CD4-positive, alpha-beta T cell treated with Interleukin-4 for 4 hours (primary cell): ENCODE measurements at places on chromosomes 5 and 9.

- no peak for DNase-seq
These were observed 466.9 kb upstream of the ARRDC3 start for GRCh38 chr5:91850031-91850430.

DNA sequence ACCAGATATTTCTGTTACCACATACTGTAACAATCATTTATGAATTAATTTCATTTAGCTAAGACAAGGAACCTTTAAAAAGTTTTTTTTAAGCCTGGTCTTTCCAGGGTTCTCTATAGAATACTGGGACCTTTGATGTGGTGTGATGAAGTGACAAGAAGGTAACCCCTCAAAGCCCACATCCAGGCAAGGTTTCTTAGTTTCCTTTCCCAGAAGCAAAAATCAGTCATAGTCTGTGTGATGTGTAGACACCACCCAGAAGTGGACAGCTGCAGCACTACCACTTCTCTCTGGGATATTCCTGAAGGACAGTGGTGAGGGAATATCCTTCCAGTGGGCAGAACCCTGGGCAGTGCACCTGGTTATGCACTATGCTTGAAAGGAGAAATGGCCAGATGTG is 115.6 kb downstream of the TTC39B start:
- peak; percentile 8 for DNase-seq

DNA sequence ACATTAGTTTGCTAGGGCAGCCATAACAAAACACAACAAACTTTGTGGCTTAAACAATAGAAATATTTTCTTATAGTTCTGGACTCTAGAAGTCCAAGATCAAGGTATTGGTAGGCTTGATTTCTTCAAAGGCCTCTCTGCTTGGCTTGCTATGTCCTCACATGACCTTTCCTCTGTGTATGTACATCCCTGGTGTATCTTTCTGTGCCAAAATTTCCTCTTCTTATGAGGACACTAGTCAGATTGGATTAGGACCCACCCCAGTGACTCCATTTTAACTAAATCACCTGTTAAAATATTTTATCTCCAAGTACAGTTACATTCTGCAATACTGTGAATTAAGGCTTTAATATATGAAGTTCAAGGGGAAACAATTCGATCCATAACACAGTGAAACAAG is 168.9 kb upstream of the CCNH start:
- DNase-seq, result no peak

DNA sequence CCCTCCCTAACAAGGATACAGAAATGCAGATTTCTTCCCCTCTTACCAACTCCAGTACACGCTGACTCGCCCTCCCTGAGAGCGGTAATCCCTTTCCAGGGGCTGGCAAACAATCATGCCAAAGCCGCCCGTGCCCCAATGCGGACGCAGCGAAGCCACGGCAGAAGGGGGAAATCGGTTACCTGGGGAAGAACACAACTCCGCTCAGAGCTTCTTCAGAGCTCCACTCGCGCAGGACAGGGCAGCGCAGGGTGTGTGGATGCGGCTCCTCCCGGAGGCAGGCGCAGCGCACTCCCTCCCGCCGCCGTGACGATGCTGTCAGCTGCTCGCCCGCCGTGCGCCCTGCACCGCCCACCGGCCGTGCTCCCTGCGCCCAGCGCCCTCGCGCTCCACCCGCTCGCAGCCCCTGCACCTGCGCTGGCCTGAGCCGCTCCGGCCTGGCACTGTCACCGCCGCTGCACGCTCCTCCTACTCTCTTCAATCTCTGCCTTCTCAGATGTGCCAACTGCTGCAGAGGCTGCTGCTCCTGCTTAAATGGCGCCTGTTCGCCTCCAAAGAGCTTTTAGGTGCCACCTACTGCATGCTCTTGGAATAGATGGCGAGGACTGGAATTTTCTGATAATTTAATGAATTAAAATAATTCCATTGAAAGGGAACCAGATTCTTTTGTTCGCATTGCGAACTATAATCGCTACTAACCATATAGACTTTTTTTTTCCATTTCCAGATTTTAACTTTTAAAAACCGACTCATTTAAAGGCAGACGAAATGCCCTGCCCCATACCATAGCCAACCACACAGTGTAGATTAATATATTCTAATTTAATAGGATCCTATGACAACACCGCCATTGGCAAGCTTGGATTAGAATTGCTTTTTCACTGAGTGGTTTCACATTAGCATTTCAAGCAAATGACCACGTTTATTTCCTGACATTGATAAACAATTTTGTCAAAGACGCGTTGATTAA is at the start of gene DIRAS2:
DIRAS2 (minus strand) TSS at position 255 of the 970 bp plus-strand sequence. CDS start 28,997 bp downstream, outside the sequence.
- no peak for DNase-seq

DNA sequence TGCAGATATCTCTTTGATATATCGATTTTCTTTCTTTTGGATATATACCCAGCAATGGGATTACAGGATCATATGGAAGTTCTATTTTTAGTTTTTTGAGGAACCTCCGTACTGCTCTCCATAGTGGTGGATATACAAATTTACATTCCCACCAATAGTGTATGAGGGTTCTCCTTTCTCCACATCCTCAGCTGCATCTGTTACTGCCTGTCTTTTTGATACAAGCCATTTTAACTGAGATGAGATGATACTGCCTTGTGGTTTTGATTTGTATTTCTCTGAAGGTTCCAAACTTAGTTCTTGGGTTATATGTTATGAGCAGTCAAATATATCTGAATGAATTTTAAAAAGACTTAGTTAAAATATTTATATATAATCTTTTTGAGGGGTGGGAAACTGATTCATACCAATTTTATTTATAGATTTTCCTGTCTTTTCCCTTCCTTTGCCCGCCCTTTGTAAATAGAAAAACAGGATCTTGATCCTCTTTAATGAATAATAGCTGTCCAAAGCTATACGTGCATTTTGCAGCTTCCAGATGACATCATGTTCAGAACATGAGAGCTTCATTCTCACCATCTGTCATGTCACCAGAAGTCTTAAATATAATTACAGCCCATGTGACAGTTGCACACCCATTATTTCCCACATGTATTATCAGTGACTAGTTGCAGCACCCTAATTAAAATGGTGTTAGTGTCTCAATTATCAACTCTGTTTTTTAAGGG is 6.2 kb upstream of the ARHGEF28 start:
- DNase-seq, result no peak

DNA sequence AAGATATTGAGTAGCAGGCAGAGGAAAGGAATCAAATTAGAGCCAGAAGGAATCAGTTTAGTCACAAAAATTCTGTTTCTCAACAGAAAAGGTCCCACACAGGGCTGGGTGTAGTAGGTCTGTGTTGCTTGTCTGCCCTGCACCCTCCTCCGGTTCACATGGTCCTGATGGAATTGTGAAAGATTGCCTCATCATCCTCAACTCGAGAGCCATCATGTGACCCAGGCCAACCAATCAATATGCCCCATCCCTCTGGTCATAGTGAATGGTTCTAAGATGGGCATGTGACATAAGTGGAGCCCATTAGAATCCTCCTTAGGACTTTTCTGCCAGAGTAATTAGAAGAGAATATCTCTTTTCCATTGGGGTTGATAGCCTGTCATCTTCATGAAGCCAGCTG is 56.7 kb upstream of the RAD23B start:
- DNase-seq, result no peak

GRCh38 chr5:172299916-172300439 is 16.4 kb upstream of the UBTD2 start:
- DNase-seq, result no peak

DNA sequence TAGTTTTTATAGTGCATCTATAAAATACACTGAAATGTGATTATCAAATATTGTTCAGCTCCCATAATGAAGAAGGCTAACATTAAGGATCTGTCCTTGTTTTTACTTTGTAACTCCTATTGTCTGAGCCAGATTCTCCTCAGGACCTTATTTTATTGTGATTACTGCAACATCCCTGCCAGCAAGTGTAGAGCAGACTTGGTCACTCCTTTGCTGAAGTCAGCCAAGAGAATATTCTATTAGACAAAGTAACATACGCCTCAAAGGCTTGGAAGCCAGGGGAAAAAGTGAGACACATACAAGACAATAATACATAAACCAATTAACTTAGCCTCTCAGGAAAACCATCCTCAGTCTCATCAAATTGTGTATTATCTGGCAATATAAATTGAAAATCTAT is 269.6 kb downstream of the ARL15 start:
- DNase-seq, result no peak

DNA sequence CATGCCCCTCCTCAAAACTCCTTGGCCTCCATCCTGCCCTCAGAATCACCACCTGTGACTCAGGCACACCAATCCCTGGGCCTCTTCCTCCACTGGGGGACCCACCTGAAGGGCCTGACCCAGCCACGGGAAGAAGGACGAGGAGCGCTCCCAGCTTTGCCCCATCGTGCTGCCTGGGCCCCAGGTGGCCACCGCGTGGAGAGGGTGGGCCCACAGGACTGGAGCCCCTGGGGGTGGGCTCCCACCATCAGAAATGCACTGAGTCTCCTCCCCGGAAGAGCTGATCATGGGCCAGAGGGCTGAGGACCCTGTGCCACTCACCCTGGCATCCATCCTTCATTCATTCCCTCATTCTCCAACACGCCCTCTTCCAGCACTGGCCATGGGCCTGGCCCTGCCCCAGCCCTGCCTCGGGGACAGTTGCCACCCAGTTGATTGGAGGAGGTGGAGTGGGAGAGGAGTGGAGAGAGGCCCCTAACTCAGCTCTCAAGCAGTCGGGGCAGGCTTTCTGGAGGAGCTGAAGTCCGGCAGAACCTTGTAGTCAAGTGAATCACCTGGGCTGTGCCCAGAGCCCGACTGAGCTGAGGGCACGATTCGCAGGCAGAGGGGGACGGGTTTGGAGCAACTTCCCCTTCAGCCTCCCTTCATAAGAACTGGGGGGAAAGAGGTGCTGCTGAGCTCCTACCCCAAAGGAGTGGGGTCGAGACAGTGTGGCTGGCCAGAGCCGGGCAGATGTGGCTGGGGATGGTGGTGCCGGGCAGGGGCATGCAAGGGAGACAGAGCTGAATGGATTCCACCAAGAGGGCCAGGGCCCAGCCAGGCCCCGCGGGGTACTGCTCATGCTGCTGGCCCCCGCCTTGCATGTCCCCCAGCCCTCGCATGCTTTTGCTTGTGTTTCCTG is 29.6 kb downstream of the DNM1 start:
- no peak for DNase-seq

GRCh38 chr9:134899818-134900217 is 17.9 kb downstream of the FCN1 start:
- DNase-seq, result no peak

- DNase-seq, result no peak
These were observed 429.5 kb downstream of the EBF1 start for GRCh38 chr5:158670201-158670600.

GRCh38 chr9:126421567-126422428 is 95.2 kb downstream of the MVB12B start:
- no peak for DNase-seq

DNA sequence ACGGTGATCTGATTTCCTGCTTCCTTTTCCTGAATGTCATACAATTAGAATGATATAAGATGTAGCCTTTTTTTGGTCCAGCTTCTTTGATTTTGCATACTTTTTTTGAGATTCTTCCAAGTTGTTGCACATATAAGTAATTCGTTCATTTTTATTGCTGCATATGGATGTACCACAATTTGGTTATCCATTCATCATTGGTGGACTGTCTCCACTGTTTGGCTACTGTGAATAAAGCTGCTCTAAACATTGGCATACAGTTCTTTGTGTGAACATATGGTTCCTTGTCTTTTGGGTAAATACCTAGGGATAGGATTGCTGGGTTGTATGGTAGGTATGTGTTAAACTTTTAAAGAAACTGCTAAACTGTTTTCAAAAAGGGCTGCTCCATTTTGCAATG is 52.6 kb downstream of the OR1J1 start:
- no peak for DNase-seq

DNA sequence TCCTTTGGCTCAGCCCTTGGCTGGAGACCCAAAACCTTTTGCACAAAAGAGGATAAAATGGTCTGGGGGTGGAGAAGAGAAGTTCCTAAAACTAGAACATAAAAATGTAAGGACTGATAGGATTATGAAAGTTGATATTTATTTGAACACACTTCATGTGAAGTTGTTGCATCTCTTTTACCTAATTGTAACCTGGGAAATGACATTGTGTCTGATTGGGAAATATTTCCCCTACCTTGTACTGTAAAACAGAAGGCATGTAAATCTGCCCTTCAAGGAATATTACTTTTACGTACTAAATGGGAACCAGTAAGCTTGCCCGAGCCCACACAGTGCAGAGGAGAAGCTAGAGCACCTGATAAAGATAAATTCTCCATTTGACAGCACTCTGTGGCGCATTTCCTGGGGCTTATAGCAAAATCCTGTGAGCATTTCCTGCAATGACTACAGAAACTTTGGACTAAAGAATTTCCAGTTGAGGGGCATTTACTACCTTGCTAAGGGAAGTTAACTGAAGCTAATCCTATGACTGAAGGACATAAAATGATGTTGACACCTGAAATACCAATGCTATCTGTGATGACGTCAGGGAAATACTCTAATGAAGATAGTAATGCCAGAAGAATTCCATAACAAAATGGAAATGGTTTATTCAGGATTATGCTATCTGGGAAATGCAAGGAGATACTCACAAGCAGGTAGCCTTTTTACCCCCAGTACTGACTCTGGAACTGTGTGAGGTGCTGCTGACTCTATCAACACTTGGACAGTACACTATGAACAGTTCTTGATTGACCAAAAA is 78.3 kb upstream of the LIFR start:
- no peak for DNase-seq

DNA sequence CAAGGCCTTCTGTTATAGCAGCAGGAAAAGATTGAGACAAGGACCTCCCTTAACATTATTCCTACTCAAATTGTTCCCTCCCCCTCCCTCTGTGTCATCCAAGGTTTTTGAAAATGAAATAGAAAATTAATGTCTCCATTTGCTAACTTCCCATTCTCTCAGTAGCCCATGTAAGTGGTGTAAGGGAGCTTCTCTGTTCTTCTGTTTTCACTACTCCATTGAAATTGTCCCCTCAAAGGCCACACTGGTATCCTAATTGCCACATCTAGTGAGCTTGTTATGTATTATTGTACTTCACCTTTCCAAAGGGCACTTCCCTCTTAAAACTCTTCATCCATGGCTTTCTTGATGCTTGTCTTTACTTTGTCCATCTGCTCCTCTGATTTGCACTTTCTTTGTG is 131.2 kb upstream of the PIK3R1 start:
- DNase-seq, result no peak

- DNase-seq, result no peak
These were observed 215.5 kb downstream of the FSTL4 start for GRCh38 chr5:133396814-133397213.

DNA sequence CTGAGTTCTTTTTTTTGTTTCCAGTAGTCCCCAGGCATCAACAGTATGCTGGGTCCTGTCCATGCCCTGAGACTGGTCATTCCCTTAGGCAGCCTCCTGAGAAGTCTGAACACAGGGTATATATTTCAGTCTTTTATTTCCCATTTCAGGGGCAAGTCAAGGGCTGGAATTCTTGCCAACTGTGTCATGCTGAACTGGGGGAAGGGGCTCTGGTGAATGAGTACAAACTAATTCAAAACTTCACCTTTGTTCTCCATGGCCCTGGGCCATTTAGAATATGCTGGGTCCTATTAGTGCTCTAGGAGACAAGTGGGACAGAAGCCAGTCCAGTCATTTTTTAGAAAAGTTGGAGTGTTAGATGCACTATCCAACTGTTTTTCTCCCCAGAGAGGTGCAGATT is 170.3 kb downstream of the TMC1 start:
- DNase-seq, result no peak

GRCh38 chr5:153404747-153405146 is 85.7 kb upstream of the GRIA1 start:
- no peak for DNase-seq

- DNase-seq, result no peak
These were observed 158.1 kb downstream of the ATP10B start for GRCh38 chr5:160693831-160694465.
